ENCODE measurements at places on chromosomes 5 and 9.

- DNase-seq = no peak
Observed at GRCh38 chr9:104992659-104993058, 64.7 kb upstream of the ABCA1 start.

DNA sequence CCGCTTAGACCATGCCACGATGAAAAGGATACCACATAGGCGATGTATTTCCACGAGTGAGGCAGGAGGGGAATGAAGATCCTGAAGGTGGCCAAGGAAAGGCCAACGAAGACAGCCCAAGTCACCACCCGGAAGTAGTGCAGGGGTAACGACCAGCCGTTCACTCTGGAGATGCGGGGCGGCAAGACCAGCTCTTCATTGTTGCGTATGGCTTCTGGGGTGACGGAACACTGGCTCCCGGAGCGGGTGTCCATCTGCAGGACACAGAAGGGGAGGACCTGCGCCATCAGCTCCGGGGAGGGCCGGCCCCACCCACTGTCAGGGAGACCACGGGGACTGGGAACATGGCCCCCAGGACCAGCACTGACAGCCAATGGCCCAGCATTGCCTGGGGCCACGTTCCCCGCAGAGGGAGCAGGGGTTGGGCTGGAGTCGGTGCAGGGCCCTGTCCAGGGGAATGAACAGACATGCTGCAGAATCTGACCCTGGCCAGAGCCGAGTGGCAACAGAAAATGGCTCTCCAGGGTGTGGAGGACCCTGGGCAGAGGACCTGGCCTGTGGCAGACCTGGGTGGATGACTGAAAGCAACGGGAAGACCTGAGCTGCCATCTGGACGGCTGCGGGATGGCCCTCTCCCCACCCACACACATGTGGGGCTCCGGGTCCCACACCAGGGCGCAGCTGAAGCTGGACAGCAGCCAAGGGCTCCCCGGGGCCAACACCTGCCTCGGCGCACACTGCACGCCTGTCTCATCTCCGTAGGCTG, 17.7 kb downstream of the ZDHHC11B start:
- DNase-seq = no peak

DNA sequence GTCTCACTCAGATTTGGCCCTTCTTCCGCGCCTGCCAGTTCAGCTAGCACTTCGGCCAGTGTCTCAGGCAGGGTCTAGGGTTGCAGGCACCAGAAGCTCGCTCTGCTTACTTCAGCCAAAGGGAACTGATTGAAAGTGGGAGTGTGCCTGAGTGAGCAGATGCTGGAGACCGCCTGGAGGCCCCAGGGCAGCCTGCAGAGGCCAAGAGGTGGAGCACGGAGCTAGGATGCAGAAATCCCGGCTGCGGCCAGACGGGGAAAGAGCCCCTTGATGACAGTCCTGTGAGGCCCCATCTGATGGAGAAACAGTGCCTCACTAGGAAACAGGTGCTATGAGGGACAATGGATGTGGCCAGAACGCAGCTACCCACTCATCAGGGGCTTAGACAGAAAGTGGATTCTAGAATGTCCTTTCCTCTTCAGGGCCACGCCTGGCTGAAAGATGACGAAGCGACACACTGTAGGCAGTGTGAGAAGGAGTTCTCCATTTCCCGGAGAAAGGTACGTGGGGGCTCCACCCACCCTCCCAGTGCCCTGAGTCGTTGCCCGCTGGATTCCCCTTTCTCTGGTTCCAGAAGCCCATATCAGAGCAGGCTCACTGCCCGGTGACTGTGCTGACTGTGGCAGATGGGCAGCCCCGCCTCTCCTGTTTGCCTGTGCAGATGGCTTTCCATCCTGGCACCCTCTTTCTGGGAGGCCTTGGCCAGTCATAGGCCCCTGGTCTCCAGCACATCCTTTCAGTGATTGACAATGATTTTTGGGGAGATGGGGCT, 16.1 kb downstream of the HNRNPH1 start:
- no peak for DNase-seq

GRCh38 chr9:28301281-28301680, 728.0 kb upstream of the C9orf72 start:
- DNase-seq = no peak

DNA sequence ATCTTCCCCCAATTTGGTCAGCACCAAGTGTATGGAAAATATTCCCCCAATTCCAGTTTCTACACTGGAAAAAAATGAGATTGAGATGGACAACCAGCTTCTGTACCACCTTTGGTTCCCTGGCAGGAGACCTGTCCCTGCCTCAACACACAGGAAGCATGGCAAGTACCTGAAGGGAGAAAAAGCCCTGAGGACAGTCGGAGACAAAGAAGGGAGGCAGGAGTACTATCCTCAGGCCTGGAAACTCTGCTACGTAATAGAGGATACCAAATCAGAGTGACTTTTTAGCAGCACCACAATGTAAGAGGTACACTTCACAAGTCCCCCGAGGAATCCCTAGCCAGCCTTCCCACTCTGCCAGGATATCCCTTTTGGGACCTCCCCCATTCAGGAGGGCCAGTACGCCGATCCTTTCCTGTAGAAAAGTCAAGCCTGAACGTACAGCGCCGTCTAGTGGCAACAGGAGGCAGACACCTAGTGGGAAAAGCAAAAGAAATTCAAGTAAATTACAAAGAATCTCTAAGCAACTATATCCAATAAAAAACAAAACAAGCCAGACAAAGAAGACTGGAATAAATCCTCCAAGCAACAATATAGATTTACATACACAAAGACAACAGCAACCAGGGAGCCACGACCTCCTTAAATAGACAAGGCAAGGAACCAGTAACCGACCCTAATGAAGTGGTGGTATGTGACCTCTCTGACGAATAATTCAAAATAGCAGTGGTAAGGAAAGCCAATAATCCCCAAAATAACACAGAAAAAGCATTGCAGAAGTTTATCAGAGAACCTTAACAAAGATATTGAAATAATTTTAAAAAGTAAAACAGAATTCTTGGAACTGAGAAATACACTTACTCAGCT, 63.3 kb upstream of the SLCO6A1 start:
- DNase-seq = no peak

GRCh38 chr9:107530679-107531078, 41.1 kb upstream of the KLF4 start:
- DNase-seq = no peak

DNA sequence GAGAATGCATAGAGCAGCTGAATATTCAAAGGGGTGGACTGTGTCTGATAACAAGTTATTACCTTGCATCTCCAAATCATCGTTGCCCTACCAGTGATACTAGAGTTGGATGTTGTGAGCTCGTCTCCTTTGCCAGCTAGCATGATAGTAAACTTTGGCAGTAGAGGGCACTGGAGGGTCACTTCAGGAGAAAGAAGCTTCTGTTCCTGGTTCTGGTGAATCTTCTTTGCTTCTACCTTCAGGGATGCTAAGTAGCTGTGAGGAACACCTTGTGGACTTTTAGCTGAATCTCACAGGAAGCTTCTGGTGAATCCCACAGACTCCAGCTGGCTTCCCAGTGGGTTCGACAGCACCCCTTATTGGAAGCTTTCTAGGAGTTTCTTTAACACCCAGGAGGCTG, 626.6 kb upstream of the SGCD start:
- DNase-seq = no peak

- no peak for DNase-seq
Observed at GRCh38 chr9:2749485-2749884, 32.2 kb downstream of the KCNV2 start.

GRCh38 chr5:40045429-40045828, 620.6 kb upstream of the DAB2 start:
- no peak for DNase-seq

DNA sequence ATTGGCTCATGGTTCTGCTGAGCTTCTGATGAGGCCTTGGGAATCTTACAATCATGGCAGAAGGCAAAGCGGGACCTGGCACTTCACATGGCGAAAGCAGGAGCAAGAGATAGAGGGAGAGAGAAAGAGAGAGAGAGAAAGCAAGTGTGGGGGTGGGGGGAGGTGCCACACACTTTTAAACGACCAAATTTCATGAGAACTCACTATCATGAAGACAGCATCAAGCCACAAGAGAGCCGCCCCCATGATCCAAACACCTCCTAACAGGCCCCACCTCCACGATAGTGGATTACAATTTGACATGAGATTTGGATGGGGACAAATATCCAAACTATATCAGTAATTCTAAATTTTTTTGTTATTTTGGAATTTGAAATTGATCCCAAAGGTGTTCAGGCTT, 553.9 kb downstream of the PRR16 start:
- DNase-seq = no peak

DNA sequence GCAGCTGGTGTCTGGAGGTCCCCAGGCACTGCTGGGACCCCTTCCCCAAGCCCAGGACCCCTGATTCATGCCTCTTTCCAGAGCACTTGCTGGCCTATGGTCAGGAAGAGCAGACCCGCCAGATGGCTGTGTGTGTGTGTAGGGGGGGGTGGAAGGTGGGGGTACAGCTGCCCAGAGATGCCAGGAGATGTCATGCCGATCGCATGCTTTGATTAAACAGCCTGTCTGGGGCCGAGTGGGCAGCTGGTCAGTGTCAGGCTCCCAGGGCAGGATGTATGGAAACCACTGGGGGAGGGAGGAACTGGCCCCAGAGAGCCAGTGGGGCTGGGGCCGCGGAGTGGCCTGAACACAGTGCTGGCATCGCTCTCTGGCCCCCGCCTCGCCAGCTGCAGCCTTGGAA, 23.7 kb downstream of the RXRA start:
- DNase-seq = no peak

- DNase-seq = no peak
Observed at GRCh38 chr5:66255714-66256113, 111.6 kb downstream of the SREK1 start.

GRCh38 chr9:20441711-20442423, 180.4 kb downstream of the MLLT3 start:
- no peak for DNase-seq

GRCh38 chr5:6831678-6832671, 118.7 kb downstream of the TENT4A start:
- no peak for DNase-seq

GRCh38 chr9:121736934-121737462, 85.6 kb downstream of the DAB2IP start:
- no peak for DNase-seq

DNA sequence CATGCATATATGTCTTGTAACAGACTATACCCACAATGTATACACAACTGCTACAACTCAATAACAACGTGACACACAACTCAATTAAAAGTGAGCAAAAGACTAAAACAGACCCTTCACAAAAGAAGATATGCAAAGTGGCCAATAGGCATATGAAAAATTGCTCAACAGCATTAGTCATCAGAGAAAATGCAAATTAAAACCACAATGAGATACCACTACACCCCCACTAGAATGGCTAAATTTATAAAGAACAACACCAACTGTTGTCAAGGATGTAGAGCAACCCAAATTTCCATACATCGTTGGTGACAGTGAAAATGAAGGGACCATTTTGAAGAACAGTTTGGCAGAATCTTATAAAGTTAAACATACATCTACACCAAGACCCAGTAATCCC, 38.9 kb downstream of the GABRB2 start:
- DNase-seq = no peak

DNA sequence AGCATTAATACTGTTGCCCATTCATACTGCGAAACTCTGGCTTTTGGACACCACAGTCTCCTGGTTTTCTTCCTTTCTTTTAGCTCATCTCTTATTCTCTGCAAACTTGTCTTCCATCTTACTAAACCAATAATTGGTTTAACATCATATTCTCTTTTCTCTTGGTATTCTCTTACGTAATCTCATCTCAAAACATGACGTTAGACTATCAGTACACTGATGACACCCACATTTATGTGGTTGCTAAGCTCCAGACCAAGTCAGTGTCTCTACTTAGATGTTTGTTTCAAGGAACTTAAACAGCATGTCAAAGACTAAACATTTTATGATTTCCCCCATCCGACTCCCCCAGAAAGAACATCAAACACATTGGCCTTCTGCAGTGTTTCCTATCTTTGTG, 2.1 kb downstream of the PRRC1 start:
- no peak for DNase-seq

GRCh38 chr5:58961631-58962280, 378.9 kb downstream of the RAB3C start:
- DNase-seq = no peak

GRCh38 chr9:107750741-107751566, 261.4 kb upstream of the KLF4 start:
- no peak for DNase-seq

DNA sequence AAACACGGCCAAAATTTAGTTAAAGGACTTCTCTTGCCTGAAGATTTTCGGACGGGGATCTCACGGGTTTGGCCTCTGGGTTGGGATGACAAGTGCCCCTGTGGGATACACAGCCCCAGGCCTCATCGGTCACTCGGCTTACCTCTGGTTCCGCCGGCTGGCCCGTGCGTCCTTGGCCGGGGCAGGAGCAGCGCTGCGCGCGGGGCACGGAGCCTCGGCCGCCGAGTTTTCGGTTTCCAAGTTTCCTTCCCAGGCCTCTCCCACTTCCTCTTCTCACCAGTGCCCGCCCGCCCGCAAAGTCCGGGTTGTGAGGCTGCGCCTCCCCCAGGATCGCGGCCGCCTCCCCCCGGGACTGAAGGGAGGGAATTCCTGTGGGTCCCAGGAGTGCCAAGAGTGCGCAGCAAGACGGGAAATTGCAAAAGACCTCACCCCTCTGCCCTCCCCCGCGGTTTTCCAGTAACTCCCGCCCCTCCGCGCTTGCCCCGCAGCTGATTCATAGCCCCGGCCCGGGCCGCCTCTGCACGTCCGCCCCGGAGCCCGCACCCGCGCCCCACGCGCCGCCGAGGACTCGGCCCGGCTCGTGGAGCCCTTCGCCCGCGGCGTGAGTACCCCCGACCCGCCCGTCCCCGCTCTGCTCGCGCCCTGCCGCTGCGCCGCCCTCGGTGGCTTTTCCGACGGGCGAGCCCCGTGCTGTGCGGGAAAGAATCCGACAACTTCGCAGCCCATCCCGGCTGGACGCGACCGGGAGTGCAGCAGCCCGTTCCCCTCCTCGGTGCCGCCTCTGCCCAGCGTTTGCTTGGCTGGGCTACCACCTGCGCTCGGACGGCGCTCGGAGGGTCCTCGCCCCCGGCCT, at the start of gene OSMR:
Gene OSMR (plus strand): TSS at position 487 of the 853 bp plus-strand sequence. CDS start 23,033 bp downstream, outside the sequence.
- DNase-seq = no peak

DNA sequence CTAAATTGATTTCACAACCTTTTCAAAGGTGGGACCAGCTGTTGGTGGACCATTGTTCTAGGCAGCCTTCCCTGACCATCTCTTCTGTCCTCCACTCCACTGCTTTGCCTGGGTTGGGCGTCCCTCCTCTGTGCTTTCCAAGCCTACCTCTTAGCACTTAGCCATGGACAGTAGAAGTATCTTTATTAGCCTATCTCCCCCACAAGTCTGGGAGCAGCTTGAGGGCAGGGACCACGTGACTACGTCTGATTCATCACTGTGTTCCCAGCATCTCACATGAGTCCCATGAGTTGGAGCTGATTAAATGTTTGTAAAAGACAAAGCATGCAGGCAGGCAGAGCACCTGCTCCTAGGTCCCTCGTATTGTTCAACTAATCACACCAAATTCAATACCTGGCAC, 20.9 kb downstream of the MORN5 start:
- DNase-seq = no peak
